Liver (tissue), 10 donors: ENCODE measurements at places on chromosomes 5 and 9. TPM values are rescaled to one million over a fixed set of nuclear protein-coding genes. Genes with fewer than 3 reads are reported as not detected.

DNA sequence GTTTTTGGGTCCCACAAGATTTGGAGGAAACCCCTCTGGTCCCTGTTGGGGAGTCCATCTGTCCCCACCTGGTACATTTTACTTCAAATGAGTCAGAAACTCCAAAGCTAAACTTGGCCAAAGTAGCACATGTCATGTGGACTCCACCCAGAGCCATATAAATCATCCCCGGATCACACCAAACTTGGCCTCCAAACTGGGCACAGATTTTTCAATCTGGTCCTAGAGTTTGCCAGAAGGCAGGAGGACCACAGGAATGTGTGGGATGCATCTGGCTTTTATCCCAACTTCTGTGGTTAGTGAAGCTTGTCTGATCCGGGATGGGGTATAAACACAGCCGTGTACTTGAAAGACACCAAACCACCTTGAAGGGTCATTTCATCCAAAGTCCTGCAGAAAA is 66.3 kb downstream of the MAT2B start:
- H3K36me3 ChIP-seq, result no peaks in the 10 kb centered on the region
- no peaks in the 10 kb centered on the region for H3K27me3 ChIP-seq

DNA sequence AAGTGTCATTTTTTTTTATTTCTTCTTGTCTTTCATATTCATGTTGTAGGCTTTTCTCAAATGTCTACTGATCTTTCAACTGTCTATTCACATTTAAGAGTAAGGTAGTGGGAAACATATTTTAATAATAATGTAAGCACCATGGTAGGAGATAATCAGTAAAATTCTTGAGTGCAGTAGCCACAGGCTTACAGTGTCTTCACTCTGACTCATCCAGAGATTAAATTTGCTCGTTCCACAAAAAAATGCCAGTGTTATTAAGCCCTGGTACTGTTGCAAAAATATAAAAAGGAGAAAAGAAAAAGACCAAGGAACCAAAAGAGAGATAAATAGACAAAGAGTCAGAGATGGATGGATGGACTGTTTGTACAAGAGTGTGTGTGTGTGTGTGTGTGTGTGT is 43.0 kb downstream of the PARP8 start:
- peaks cover 14% of the 10 kb centered on the region for H3K4me1 ChIP-seq
- no peak overlapping the region for H3K4me3 ChIP-seq
- no peak overlapping the region for H3K27ac ChIP-seq
- DNase-seq, result no peak
- H3K36me3 ChIP-seq, result no peaks in the 10 kb centered on the region
- no peaks in the 10 kb centered on the region for H3K27me3 ChIP-seq

DNA sequence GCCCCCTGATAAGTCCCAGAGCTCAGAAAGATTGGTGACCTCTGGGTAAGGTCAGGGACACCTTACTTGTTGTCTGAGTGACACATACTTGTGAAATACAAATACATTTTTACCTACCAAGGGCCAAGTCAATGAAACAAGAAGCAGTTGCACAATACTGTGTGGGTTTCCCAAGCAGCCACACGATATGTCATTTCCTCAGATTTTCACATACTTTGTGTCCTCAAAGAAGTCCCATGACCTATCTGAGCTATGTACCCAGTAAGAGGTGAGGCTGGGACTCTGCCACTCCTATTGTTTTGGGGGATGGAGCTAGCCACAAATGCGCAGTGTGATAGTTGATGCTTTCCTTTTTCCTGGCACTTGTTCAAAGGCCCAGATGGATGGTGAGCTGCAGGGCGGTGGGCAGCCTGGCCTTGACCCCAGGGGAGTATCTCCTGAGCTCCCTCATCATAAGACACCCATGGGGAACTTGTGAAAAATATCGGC is 4.8 kb upstream of the SLC25A51 start:
- peaks cover 5% of the 10 kb centered on the region for H3K4me1 ChIP-seq
- no peaks in the 10 kb centered on the region for H3K36me3 ChIP-seq
- H3K27ac ChIP-seq, result peak overlapping the region; percentile 39
- no peak overlapping the region for H3K4me3 ChIP-seq
- peak; percentile 19 for DNase-seq

DNA sequence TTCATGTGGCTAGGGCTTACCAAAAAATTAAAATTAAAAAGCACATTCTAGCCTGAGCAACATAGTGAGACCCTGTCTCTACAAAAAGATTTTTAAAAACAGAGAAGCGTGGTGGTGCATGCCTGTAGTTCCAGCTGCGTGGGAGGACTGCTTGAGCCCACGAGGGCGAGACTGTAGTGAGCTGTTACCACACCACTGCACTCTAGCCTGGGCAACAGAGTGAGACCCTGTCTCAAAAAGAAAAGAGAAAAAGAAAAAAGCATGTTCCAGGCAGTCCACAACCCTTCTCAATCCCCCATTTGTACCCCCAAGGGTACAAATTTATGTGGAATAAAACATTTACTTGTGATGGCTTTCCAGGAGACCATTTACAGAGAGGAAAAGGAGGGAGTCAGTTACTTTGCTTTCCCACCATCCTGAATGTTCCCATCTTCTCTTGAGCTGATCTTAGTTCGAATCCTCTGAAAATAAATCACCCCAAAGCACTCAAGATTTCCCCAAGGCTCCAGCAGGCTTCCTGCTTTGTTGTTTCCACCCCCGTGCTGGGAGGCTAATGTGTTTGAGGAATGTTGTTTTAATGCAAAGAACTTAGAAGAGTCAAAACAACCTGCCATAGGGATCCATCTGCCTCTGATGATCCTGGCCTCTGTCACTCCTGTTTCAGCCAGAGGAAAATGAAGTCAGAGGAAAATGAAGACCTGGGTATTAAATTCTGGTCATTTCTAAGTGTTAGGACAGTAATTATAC is 384.7 kb downstream of the BNC2 start:
- no peaks in the 10 kb centered on the region for H3K4me1 ChIP-seq
- no peak overlapping the region for H3K4me3 ChIP-seq
- no peaks in the 10 kb centered on the region for H3K36me3 ChIP-seq
- no peaks in the 10 kb centered on the region for H3K27me3 ChIP-seq
- no peak for DNase-seq

DNA sequence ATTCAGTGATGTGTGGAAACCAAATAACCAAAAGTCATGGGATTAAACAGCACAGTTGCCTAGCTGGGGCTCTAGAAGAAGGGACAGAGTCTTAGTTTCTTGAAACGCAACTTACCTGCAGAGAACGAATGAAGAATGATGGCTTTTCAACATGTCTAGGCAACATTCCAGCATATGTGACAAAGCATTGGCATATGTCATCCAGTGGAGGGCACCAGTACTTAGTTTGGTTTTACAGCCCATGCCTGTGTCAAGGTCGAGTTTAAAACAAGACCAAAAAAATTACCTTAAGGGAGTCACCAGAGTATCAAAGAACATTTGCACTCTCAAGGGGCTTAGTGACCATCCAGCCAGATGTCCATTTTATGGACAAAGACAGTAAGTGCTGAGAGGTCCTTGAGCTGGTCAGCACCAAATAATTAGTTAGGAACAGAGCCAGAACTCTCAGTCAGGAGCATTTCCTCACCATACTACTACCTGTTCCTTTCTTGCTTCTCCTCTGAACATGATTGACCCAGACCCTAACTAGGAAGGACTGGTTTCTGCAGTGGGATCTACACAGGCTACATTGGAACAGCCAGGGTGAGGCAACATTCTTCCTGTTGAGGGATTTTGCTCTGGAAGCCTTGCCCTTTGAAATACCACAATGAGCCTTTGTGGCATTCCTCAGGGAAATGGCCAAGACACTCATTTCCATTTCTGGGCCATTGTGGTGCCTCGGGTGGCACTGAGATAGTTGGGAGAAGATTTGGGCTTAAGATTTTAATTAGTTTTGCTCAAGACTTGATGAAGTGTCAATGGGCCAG is 75.4 kb upstream of the ANKH start:
- no peaks in the 10 kb centered on the region for H3K27me3 ChIP-seq
- H3K4me3 ChIP-seq, result no peak overlapping the region
- H3K36me3 ChIP-seq, result no peaks in the 10 kb centered on the region
- no peak for DNase-seq
- no peaks in the 10 kb centered on the region for H3K4me1 ChIP-seq
- no peak overlapping the region for H3K27ac ChIP-seq

DNA sequence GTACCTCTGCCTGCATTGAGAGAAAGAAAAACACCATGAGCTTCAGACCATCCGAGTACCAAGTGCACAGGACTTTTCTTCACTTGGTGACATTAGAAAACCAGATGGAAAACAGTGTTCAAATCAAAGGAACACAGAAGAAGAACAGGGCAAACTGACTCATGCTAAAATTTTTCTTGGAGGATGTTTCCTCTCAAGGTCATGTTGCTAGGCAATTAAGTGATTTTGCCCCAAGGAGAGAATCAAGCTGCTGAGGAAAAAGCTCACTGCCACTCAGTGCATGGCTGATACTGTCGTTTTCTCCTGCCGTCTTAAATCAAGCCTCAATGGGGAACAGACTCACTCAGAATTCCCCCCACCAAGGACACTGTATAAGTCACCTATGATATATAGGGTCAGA is 57.9 kb upstream of the SIMC1 start:
- no peaks in the 10 kb centered on the region for H3K4me1 ChIP-seq
- H3K27ac ChIP-seq, result no peak overlapping the region
- H3K27me3 ChIP-seq, result no peaks in the 10 kb centered on the region
- H3K36me3 ChIP-seq, result no peaks in the 10 kb centered on the region
- DNase-seq, result no peak

- H3K4me1 ChIP-seq, result no peaks in the 10 kb centered on the region
- no peaks in the 10 kb centered on the region for H3K36me3 ChIP-seq
- no peak overlapping the region for H3K4me3 ChIP-seq
- DNase-seq, result no peak
- H3K27ac ChIP-seq, result no peak overlapping the region
- H3K27me3 ChIP-seq, result no peaks in the 10 kb centered on the region
These were observed 38.0 kb upstream of the XPA start for GRCh38 chr9:97735070-97735600.

- peak overlapping the region; percentile 67 for H3K4me3 ChIP-seq
- no peak for DNase-seq
- H3K27ac ChIP-seq, result peak overlapping the region; percentile 98
- H3K36me3 ChIP-seq, result no peaks in the 10 kb centered on the region
These were observed 36.5 kb upstream of the GLDC start for GRCh38 chr9:6681957-6682501.

GRCh38 chr5:106720367-106720766 is 950.4 kb downstream of the EFNA5 start:
- H3K4me3 ChIP-seq, result no peak overlapping the region
- no peak for DNase-seq
- no peaks in the 10 kb centered on the region for H3K4me1 ChIP-seq

DNA sequence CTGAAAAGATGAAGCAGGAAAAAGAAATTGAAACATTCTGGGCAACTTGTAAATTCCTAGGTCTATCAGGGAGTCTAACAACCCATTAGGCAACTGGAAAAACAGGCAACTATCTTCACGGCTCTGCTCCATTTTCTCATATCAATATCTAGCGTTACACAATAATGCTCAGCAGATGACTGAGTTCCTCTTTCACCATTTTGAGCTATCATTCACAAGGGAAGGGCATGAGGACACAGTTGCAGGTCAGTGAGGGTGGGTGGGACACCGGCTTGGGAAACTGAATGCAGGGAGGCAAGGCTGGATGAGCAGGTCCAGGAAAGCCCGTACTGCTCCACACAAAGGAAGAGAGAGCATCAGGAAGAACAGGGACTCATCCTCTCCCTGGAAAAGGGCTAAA is 67.0 kb downstream of the FRMD3 start:
- H3K27ac ChIP-seq, result no peak overlapping the region
- no peak overlapping the region for H3K4me3 ChIP-seq
- no peak for DNase-seq
- H3K4me1 ChIP-seq, result no peaks in the 10 kb centered on the region

DNA sequence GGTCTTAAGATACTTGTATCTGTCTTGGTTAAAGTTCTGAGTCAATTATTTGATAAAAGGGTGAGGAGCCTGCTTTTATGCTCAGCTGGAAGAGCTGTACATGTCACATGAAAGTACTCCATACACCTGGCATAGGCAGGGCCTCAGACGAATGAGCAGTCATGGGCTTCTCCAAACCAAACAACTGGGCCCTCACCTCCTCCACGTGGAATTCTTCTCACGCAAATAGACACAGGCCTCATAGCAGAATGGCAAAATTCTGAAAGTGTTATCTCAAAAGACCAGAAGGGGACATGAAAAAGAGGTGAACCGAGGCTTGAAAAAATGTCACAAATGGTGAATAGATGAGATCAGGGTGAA is 48.6 kb downstream of the FAM240B start:
- no peak overlapping the region for H3K27ac ChIP-seq
- no peak for DNase-seq
- H3K4me1 ChIP-seq, result peaks cover 3% of the 10 kb centered on the region
- H3K27me3 ChIP-seq, result no peaks in the 10 kb centered on the region
- H3K36me3 ChIP-seq, result no peaks in the 10 kb centered on the region
- no peak overlapping the region for H3K4me3 ChIP-seq

DNA sequence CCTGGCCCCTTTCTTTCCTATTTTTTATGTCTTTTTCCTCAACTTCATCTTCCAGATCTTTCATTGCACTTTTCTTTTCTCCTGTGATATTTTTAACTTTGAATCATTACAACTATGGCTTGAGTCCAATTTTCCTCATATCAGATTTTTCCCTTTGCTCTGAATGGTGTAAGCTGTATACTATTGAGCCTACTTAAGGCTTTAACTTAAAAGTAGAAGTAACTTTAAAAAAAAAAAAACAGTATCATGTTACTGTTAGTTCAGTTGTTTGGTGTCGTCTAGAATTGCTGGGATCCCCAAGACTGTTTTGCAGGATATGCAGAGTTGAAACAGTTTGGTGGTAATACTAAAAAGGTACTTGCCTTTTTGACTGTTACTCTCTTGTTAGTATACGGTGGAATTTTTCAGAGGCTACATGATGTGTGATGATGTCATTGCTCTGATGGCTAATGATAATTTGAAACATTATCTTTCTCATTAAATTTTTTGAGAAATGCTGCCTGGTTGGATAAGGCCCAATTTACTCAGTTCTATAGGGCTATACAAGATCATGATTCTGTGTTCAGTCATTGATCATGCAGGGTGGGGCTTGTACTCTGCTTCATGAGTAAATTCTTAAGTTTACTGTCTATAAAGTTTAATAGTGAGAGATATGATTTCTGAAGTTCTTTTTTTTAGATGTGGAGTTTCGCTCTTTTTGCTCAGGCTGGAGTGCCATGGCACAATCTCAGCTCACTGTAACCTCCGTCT is 8.8 kb downstream of the NAA35 start:
- peaks cover 2% of the 10 kb centered on the region for H3K4me1 ChIP-seq
- no peak overlapping the region for H3K4me3 ChIP-seq
- H3K27me3 ChIP-seq, result no peaks in the 10 kb centered on the region
- no peak for DNase-seq

- H3K27ac ChIP-seq, result no peak overlapping the region
- H3K4me1 ChIP-seq, result peaks cover 11% of the 10 kb centered on the region
- no peak overlapping the region for H3K4me3 ChIP-seq
- no peaks in the 10 kb centered on the region for H3K27me3 ChIP-seq
- no peaks in the 10 kb centered on the region for H3K36me3 ChIP-seq
These were observed 40.0 kb downstream of the NIM1K start for GRCh38 chr5:43231977-43232376.

- no peak overlapping the region for H3K4me3 ChIP-seq
- peak overlapping the region; percentile 0 for H3K27ac ChIP-seq
- no peaks in the 10 kb centered on the region for H3K27me3 ChIP-seq
- H3K4me1 ChIP-seq, result peaks cover 14% of the 10 kb centered on the region
These were observed 19.0 kb downstream of the STOM start for GRCh38 chr9:121350993-121351561.

GRCh38 chr5:92659246-92659645 is 921.8 kb downstream of the NR2F1-AS1 start:
- no peaks in the 10 kb centered on the region for H3K4me1 ChIP-seq
- H3K27ac ChIP-seq, result no peak overlapping the region
- no peak for DNase-seq
- H3K4me3 ChIP-seq, result no peak overlapping the region

The TAS2R1 gene
- not detected for polyA plus RNA-seq

The C9orf50 gene
- not detected for polyA plus RNA-seq

The PCDHB5 gene
- 0.17 TPM for polyA plus RNA-seq

The TYRP1 gene
- not detected for polyA plus RNA-seq

The HTR4 gene
- polyA plus RNA-seq, result 0.19 TPM

The CTSL gene
- 210 TPM for polyA plus RNA-seq

The AUH gene
- 12.1 TPM for polyA plus RNA-seq

The FYB1 gene
- 2.3 TPM for polyA plus RNA-seq

The PCDHGB1 gene
- polyA plus RNA-seq, result 0.10 TPM
